ENCODE measurements at places on chromosomes 7 and 10. TPM values are rescaled to one million over a fixed set of nuclear protein-coding genes. Genes with fewer than 3 reads are reported as not detected.

DNA sequence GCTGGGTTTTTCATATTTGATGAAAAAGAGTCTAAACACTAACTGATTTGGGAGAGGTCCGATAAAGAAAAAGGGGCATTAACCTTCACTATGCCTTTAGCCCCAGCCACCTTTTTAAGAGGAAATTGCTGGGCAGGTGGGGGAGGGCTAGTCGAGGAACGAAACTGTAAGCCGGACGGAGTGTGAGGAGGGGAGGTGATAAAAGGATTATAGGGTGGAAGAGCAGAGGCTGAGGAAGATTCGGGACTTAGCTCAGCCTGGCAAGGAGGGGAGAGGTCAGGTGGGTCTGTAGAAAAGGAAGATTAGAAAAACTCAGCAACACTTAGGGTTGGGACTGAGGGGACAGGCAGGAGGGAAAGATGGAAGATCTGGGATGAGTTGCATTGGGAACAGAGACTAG, 77.0 kb downstream of the TSPAN12 start:
- ATAC-seq = no peak

DNA sequence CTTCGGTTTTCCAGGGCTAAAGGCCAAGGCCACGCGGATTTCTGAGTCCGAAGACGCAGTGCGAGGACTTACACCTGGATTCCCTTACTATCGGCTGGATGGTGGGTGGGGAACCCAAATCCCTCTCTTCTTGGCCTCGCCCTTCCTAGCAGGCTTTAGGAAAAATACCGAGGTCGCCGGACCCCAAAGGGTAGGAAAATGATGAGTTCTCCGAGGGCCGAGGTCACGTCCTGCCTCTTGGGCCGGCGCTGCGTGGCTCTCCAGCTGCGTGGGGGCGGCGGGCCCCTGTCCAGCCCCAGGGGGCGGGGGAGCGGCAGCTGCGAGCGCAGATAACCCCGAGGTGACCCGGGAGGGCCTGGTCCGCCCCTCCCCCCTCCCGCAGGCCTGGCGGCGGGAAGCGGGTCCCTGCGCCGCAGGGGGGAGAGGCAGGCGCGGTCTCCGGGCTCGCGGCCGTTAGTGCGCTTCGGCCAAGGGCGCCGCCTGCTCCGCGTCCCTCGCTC, 805 bp upstream of the HMX3 start:
- ATAC-seq = no peak

- ATAC-seq = no peak
Observed at GRCh38 chr10:121245754-121246153, 352.5 kb downstream of the FGFR2 start.

DNA sequence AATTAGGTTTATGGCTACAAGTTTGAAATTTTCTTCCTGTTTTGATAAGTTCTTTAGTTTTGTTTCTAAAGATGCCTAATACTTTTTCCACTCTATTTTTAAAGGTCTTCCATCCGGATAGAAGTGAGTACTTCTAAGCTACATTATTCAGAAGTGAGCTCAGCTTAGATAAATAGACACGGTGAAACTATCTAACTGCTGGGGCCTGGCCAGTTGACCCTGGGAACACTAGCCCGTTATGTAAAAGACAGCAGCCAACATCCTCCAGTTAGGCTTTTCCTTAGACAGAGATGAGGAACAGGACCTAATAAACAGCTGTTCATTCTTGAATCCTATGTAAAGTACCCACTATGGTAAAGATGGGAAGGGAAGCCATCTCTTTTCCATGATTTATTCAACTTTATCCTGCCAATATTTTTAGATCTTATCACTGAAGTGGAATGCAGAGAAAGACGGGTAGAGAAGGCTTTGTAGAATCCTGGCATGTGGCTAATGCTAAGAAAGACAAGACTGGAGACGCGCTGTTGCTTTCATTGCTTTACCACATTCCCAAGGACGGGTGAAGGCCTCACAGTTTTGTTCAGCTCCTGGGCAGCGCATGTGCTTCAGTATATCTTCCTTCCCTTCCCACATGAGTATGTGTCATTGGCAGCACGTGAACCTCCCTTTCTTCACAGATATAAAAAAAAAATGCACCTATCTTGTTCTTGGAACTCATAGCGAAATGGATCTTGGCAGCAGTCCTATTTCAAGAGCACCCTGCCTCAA, 340.0 kb upstream of the MEOX2 start:
- no peak for ATAC-seq

DNA sequence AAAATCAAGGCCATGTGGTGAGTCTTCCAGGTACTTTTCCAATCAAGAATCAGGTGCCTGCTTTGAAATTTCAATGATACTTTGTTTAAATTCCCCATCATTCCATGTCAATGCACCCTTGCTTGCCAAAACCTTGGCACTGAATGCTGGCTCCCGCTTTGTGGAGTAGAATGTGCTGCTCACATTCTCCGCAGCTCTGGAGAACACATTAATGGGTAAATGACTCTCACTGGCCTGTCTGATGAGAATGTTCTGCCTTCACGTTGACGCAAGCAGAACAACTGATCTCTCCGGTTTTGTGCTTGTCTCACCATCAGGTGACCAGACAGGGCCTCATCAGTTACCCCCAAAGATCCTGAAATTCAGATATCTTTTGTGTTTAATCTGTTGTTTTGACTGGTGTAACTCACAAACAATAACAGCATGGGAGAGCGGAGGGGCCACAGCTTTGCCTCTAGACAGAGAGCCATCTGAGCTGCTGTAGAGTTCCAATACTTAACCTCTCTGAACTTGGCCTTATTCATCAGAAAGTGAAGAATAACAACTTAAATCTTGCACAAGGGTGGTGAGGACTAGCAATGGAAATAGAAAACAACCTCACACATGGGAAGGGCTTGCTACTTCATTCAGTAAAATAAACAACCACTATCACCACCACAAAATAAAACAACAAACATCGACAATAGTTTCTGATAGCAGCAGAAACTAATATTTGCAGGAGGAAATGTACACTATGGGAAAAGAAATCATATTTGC, 276.9 kb upstream of the IGFBP3 start:
- no peak for ATAC-seq

DNA sequence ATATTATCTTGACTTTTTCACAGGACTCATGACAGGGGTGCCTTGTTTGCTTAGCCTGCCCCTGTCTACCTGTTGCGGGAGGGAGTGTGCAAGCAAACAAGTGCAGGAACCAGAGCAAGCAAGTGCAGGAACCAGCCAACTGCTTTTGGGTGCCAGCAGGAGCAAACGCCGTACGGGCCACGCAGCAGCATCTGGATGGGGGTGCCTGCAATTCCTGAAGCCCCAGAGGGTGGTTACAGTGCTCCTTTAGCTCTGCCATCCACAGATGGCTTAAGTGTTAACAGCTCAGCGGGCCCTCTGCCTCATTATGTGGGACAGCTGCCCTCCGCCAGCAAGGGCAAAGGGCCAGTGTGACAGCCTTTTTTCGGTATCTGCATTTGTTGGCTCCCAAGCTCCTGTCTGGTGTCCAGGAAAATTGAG, 83.5 kb downstream of the MICU1 start:
- no peak for ATAC-seq

DNA sequence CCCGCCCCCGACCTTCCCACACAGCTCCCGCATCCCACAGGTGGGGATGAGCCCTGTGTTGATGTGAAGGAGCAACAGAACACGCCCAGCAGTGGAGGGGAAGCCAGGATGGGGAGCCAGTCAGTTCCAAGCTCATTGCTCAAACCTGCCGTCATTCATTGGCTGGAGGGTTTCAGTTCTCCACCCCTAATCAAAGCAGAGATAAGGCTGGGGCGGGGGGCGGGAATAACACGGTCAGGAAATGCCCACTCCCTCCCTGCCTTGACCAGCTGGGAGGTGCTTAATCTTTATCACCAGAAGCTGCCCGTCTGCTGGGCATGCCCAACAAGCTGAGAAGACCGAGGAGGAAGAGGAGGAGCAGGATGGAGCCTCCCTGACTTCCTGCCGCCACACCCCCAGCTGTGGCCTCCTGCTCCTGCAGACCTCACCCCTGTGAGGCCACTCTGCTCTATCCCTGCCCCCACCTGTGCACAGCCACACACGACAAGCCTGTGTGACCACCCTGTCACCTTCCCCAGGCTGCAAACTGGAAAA, 265.1 kb downstream of the ZEB1 start:
- ATAC-seq = no peak

DNA sequence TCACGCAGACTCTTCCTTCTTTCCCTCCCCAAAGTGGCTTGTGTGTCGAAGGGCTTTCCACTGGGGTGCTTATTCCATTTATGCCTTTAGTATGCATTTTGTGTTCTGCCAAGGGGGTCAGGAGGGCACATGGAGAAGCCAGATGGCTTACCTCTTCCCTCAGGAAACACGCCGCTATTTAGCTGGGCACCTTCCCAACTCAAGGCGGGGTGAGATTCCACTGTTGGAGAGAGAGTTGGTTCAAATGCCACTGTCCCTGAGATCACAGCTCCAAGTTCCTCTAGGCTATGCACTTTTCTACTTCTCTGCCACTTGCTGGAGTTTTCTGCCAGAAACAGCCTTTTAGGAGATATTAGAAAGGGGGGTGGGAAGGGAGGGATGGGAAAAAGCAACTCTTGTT, 1091.8 kb downstream of the LRMDA start:
- no peak for ATAC-seq

- ATAC-seq = no peak
Observed at GRCh38 chr7:840001-840600, 7.8 kb downstream of the SUN1 start.

GRCh38 chr10:24465891-24466818, 257.2 kb downstream of the KIAA1217 start:
- peak; percentile 87 for ATAC-seq

DNA sequence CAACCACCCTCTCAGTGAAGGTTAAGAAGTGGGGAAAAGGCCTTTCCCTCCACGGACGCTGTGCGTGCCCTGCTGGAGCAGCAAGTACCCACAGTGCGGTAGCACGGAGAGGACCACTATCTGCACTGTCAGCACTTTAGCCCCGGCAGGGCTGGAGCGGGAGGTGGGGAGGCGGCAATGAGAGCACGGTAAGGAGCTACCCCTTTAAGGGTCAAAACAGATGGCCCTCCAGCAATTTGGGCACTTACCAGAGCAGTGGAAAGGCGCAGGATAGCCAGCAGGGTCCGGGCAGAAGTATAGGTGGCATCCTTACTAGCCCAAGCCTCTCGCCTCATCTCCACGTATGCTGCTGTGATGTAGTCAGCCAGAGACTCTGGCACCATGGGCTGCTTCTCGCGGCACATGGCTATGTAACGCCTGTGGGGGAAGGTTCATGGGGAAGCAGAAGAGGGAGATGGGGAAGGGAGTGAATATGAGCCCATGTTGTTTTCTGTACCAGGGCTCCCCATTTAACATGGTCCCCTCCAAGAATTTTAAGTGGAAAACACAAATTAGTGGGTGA, 5.2 kb downstream of the COPS6 start:
- no peak for ATAC-seq

DNA sequence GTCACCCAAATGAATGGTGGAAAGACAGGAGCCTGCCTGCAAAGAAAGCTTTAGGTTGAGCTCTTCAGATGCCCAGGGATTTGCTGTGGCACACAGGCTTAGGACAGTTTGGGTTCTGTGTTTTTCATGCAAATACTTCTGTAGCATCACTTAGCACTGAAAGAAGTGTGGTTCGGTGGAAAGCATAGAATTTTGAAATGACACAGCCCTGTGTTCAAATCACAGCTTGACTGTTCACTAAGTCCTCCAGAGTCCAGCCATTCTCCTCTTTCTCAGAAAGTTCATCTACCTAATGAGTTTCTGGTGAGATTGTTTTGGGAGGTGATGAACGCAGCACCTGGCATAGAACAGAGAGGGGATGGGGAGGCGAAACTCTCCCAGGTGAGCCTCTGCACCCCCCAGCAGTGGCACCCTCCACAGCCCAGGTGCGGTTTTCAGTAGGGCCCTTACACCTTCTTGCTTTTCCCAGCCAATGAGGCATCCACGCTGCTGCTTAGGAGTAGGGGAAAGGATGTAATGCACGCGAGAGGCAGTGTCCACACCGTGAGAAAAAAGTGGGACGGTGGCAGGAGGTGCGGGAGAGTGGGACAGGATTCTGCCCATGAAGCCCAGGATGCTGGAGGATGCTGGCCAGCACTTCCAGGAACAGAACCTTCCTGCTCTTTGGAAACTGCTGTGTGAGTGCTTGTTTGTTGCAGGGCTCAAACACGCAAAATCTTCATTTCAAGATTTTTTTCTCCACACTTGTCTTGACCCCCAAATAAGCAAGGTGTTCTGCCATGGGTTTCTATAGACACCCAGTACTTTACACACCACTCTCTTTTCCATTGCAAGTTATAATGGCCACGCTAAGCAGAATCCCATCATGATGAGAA, 11.6 kb downstream of the EN2 start:
- no peak for ATAC-seq

DNA sequence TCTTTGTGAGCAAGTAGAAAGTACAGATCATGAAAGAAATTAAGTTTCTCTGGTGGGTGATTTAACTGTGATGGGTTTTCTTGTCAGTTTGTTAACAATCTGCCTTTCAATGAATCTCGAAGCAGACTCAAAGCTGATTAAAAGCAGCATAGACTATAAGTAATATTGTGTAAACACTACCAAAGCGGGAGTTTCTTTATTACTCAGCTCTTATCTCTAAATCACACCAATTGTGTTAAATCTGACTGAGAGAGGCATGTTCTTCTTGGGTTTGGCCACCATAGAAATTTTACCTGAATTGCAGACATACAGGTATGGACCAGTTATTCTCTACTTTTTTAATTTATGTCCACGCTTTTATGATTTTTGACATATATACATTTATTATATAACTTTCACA, 65.2 kb downstream of the DKK1 start:
- no peak for ATAC-seq

DNA sequence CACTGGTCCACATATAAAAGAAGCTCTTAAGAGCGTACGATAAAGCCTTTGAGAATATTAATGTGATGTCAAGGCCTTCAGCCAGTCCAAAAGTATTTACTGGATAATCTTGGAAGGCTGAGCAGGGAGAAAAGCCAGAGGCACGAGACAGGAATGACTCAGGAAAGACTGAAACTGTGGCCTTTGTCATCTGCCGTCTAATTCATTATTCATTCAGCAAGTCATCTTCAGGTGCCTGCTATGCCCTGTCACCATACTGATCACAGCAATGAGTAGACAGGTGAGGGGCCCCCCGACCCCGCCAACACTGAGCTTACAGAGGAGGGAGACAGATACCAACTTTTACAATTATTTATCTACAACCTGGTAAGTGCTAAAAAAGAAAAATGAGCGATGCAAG, 78.9 kb downstream of the VOPP1 start:
- peak; percentile 79 for ATAC-seq

DNA sequence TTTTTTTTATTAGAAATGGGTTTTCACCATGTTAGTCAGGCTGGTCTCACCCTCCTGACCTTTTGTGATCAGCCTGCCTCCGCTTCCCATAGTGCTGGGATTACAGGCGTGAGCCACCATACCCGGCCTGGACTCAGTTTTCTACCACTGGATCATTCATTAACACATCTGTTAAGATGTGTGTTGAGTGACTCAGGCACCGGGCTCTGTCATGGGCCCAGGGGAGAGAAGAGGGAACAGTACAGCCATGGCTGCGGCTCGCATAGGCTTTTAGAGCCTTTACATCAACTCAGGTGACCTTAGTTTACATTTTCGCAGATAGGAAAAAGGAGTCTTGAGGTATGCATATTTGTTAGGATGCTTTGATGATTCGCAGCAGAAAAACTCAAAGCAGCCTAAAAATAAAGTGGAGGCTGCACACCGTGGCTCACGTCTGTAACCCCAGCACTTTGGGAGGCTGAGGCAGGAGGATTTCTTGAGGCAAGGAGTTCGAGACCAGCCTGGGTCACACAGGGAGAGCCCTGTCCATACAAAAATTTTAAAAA, 3.1 kb upstream of the ARPC1B start:
- ATAC-seq = no peak

MYOZ1 gene
- total RNA-seq = not detected

LLCFC1 gene
- total RNA-seq = not detected

GPR85 gene
- not detected for total RNA-seq

CALHM3 gene
- total RNA-seq = not detected

ATOH7 gene
- total RNA-seq = not detected

OGDHL gene
- total RNA-seq = 1.6 TPM
